Ureter (tissue), 1 donor: ENCODE measurements at places on chromosomes 3 and 15. TPM values are rescaled to one million over a fixed set of nuclear protein-coding genes. Genes with fewer than 3 reads are reported as not detected.
A peak's percentile ranks its signal among the peaks of the same experiment; 100 is the strongest.

DNA sequence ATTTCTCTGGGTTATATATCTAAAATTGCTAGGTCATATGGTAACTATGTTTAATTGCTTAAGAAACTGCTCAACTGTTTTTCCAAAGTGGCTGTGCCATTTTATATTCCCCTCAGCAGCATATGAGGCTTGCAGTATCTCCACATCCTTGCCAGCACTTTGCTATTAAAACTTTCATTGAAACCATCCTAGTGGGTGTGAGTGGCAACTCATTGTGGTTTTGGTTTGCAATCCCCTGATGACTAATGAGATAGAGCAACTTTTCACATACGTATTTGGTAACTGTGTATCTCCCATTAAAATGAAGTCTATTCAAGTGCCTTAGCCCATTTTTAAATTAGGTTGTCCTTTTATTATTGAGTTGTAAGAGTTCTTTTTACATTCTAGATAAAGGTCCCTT, 17.3 kb downstream of the KPNA1 start:
- DNase-seq, result no peak

DNA sequence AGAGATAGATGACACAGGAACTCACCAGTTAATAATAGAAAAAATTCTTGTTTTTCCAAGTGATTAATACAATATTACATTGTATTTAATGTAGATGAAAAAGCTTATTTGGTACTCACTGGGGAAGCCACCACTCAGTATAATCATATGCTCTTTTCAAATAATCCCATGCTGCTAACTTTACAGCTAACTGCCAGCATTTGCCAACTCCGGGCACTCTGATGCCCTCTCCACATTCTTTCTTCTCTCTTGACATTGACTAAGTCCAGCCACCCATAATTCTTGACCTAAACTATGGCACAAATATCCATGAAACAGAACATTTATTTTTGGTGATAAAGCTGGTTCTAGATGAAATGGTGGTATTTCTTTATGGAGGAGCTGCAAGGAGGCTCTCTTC, 384.9 kb downstream of the ZBTB20 start:
- no peak for DNase-seq

DNA sequence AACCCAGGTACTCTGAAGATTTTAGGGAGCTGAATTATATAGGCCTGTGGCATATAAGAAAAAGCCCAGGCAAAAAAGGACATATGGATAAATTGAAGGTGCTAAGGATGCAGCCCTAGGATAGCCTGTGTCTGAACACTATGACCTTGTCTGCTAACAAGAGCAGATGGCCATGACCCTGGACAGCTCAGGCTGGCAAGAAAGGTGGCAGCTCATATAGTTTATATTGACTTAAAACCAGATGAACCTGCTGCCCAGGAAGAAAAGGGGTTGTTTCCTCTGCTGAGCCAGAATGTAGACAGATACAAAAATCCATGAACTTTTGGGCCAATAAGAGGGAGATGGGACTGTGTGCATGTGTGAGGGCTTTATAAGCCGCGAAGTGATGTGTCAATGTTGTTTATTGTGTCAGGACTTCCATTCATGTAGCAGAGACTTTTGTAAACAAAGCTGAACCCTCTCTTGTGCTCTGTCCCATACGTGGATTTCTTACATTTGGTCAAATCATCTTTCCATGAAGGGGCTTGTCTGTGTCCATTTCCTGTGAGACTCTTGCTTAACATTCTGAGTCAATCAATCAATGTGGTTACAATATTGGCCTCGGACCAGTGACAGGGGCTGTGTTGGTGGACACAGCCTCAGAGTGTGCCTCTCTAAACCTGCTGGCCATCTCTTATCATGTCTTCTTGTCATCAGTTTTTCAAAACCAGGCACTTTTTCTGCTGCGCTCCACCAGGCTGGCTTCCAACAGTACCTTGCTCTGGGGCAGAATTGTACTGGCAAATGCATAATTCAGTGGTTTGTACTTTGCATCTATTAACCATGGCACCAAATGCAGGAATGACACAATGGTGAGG, 321.2 kb downstream of the WDR72 start:
- DNase-seq, result no peak

DNA sequence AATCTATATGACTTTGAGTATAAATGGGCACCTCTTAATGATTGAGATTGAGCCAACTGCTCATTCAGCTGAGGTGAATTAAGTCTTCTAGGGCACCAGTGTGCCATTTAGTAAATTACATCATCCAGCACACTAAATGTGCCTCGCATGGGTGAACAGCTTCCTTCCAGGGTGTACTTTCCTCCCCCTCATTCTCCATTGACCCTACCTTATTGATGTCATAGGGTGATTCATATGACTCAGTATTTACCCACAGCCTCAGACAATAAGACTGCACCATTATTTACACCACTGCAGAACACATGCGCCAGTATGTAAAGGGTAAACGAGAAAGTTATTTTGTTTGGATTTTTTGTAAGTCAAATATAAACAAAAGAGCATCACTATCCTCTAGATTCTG, 185.2 kb upstream of the ARL6 start:
- no peak for DNase-seq

ESYT3 gene
- 0.94 TPM for total RNA-seq

GOLGA8M gene
- 5.7 TPM for total RNA-seq

DNA sequence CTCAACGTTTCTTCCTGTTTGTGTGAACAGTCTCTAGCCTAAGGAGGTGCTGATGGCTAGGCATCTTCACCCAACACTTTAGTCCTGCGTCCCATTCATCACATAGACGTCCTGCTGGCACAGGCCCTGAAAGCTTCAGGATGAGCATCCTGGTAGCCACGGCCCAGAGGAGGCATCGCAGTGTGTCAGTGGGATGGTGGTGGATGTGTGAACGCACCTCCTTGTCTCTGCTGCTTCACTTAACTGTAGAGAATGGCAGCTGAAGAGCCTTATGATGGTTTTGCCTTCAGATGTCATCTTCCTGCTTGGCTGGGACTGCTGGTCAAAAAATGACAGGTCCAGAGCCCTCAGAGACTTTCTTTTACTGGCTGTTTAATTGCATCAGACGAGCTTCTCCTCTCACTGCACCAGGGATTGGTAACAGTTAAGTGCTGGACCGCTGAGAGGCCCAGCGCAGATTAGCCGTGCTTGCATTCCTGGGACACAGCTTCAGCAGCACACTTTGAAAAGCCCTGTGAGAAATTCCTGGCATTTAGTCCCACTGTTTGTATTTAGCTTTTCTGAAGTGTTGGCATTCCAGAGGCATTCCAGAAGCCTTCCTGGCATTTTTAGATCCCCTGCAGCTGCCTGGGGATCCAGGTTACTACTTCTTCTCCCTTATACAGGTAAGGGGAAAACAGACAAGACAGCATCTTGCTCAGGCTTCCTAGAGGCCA, 132.4 kb upstream of the PLXNA1 start:
- no peak for DNase-seq

- no peak for DNase-seq
Measured at GRCh38 chr3:8516047-8516661, 14.5 kb downstream of the LMCD1 start.

GRCh38 chr15:71638876-71639275, 171.5 kb upstream of the NR2E3 start:
- no peak for DNase-seq

LSAMP gene
- 7.3 TPM for total RNA-seq

GRCh38 chr15:91787198-91787597, 66.3 kb upstream of the SLCO3A1 start:
- DNase-seq, result no peak

GRCh38 chr3:174949523-174949922, 90.4 kb downstream of the NAALADL2 start:
- DNase-seq, result no peak

GRM7 gene
- 0.86 TPM for total RNA-seq

DNA sequence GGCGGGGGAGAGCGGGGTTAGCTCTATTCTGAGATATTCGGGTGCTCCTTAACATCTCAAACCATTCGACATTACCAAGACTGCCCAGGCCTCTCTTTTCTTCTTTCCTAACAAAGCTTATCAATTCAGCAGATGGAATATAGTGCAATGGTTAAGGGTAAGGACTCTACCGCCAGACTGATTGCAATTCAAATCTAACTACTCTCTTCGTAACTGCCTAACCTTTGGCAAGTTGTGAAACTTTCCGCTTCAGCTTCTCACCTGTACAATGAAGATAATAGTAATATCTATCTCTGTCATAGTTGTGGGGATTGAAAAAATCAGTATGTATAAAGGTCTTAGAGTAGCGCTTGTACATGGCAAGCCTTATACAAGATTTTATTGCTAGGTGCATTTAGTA, 972 bp downstream of the UBA5 start:
- no peak for DNase-seq

GRCh38 chr15:50549326-50549725, 2.9 kb upstream of the USP50 start:
- DNase-seq, result no peak

DNA sequence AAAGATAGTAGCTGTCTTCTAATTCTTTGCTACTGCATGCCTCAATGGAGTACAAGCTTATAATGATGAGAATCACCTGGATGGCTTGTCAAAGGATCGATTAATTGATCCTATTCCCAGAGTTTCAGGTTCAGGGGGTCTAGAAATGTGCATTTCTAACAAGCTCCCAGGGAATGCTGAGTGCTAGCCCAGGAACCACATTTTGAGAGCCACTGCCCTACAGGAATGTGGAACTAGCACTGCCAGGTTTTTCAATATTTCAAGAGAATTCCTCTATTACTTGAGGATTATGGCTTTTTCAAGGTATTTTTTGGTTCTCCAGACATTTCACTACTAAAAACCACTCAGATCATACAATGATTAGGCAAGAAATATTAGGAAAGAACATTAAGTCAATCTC, 52.7 kb downstream of the RARB start:
- no peak for DNase-seq

CKMT1B gene
- total RNA-seq, result 28.6 TPM

DNA sequence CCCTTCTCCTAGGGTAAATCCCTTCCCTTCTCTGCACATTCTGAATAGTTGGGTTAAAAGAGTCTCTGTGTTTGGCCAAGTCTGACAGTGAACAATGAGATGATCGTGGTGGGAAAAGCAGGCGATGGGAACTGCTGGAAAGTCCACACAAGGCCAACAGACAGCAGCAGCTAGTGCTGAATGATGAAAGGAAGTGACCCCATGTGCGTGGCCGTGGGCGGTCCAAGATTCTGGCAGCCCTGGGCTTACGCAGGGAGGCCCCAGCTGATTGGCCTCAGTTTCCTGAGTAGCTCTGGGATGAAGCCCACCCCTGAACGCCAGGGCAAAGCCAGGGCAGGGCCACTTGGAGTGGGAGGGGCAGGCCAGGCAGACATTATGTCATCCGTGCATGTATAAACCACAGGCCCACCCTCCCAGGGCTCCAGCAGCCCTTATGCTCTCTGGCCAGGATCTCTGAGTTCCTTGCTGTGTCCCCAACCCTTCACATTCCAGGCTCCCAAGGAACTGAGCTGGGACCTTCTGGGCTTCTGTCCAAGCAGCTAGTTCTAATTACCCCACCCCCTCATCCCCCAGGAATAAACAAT, 57.8 kb downstream of the CDC25A start:
- peak; percentile 64 for DNase-seq

- DNase-seq, result no peak
Measured at GRCh38 chr3:120495809-120496208, 45.0 kb upstream of the FSTL1 start.

DNAH12 gene
- total RNA-seq, result 0.70 TPM

GRCh38 chr3:50484722-50485121, 18.7 kb downstream of the CACNA2D2 start:
- no peak for DNase-seq

CLCN2 gene
- total RNA-seq, result 11.7 TPM
